ENCODE measurements at places on chromosomes 13 and 19.

DNA sequence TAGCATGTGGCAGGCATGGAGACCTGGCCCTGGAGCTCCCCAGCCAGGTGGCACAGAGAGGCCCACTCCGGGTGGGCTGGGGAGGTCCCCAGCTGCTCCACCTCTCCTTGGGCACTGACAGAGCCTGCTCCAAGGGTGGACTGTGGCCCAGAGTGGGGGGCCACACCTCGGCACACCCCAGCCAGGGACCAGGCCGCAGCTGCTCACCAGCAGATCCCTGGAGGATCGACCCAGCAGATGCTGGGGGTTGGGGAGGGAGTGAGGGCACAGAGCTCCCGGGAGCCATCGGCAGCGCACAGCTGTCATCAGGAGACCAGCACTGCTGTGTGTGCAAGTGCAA lies 72.0 kb upstream of the KCTD15 start:
- DNase-seq: no peak

GRCh38 chr13:102260256-102260655 lies 141.6 kb downstream of the FGF14 start:
- DNase-seq: no peak

GRCh38 chr19:32303193-32303592 lies 42.2 kb upstream of the ZNF507 start:
- DNase-seq: no peak

DNA sequence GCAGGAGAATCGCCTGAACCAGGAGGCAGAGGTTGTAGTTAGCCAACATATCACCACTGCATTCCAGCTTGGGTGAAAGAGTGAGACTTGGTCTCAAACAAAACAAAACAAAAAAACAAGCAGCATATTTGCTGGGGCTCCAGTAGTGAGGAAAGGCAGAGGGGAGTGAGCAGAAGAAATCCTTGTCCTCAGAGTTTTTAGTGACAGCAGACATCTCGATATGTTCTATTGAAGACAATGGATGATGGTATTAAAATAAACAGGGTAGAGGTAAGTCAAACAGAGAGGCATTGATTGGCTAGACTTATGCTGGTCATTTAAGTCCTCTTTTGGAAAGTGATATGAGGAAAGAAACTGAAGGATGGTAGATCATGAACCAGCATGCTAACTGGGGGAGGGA lies 19.0 kb downstream of the NLRP7 start:
- no peak for DNase-seq

DNA sequence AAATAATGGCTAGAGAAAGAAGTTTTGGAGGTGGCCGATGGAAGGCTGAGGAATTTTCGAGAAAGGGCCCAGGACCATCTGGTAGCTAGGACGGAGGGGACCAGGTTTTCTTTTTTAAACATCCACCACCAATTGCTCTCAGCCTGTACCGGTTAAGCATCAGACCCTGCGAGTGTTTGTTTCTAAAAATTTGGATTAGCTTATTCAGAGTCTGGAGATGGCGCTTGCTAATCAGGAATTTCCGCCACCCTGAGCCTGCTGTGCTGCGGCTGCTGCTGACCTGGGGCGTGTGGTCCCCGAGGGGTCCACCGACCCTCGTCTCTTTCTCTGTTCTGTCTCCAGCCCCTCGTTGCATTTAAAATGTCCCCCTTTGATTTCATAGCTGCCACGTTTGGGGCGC lies 2.0 kb downstream of the UHRF1 start:
- no peak for DNase-seq

GRCh38 chr13:26168237-26168814 lies 53.8 kb downstream of the RNF6 start:
- no peak for DNase-seq

GRCh38 chr13:35342440-35342839 lies 134.0 kb downstream of the MAB21L1 start:
- no peak for DNase-seq

GRCh38 chr13:27658546-27658945 lies 36.9 kb downstream of the POLR1D start:
- DNase-seq: no peak

DNA sequence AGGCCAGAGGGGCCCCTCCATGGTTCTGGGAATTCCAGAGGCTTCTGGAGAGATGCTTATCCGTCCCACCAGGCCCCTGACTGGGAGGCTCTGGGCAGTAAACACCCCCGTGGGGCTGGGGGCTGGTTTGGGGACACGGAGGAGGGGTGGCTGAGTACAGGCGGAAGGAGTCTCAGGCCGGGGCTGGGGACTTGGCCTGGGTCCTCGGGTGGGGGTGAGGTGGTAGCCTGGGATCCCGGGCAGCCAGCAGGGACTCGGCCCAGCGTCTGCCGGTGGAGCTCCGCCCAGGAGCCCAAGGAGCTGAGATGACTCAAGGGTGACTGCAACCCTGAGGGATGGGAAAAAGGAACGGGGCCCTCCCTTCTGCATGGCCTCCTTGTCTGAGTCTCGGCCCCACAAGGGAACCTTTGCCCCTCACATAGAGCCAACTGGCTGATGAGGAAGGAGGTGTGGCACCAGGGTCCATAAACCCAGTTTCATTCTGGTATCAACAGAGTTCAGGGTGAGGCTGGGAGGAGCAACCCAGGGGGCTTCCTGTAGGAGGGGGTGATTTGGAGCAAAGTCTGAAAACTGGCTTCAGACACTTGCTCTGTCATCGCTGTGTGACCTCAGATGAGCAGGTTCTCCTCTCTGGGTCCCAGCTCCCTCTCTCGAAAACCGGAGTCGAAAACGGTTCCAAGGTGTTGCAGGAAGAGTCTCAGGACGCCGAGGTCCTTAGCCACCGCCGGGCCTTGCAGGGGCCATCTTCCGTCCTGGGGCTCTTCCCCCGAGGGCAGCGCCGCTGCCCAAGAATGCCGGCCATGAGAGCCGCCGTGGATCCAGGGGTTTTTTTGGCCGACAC lies 809 bp downstream of the MISP start:
- DNase-seq: no peak

- no peak for DNase-seq
Observed at GRCh38 chr13:112452380-112453206, 76.4 kb downstream of the SPACA7 start.

DNA sequence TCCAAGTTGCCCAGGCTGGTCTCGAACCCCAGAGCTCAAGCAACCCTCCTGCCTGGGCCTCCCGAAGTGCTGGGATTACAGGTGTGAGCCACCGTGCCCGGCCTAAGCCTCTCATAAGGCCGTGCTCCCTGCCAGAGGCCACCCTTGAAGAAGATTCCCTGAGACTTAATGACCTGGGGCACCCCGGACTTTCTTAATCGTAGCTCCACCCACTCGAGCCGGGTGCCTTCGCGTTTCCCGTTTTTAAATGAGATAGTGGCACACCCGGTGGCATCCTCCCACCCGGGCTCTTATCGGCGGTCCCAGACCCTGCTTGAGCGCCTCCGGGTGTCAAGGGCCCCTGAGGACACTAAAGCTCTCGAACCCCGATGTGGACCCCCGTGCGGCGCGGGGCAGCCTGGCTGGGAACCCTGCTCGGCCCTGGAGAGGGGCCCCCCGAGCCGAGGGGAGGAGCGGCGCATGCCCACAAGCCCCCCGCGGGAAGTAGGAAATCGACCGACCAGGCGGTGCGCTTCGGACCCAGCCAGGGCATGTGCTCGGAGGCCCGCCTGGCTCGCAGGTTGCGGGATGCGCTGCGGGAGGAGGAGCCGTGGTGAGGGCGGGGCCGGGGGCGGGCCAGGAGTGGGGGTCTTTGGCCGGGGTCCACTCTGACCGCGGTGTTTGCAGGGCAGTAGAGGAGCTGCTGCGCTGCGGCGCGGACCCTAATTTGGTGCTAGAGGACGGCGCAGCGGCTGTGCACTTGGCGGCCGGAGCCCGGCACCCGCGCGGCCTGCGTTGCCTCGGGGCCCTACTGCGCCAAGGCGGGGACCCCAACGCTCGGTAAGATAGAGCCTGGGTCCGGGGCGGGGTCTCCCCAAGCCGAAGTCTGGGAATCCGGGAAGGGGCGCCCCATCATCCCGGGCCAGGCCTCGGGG lies at the start of gene ANKLE1:
TSS of gene ANKLE1 (plus strand) at position 511 of the 914 bp plus-strand sequence. CDS start at position 531, 20 bp downstream.
- DNase-seq: peak; percentile 86

DNA sequence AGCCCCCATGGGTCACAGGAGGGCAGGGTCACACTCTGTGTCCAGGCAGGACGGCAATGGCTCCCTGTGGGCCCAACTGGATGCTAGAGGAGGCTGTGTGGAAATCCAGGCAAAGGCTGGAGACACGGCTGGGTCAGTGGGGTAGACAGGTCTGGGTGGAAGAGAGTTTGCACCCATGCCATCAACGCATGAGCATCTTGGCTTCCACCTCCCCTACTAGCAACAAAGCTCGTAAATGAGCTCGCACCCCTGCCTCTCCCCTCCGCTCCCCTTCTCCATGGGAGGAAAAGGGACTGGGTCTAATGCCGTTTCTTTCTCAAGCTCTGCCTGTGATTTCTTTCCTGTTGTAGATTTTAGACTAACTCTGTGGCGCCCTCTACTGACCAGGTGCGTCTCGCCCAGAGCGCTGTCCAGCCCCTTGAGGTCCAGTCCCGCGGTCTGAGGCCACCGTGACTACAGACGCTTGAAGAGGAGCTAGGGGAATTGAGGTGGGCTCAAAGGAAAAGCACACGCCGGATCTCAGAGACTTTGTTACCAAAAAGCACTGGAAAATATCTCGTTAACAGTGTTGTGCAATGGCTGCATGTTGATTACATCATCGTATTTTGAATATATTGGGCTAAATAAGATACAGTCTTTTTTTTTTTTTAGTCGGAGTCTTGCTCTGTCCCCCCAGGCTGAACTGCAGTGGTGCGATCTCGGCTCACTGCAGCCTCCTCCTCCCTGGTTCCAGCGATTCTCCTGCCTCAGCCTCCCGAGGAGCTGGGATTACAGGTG lies 50.7 kb upstream of the USP29 start:
- no peak for DNase-seq

GRCh38 chr13:46577696-46578589 lies 25.0 kb downstream of the LRCH1 start:
- no peak for DNase-seq

DNA sequence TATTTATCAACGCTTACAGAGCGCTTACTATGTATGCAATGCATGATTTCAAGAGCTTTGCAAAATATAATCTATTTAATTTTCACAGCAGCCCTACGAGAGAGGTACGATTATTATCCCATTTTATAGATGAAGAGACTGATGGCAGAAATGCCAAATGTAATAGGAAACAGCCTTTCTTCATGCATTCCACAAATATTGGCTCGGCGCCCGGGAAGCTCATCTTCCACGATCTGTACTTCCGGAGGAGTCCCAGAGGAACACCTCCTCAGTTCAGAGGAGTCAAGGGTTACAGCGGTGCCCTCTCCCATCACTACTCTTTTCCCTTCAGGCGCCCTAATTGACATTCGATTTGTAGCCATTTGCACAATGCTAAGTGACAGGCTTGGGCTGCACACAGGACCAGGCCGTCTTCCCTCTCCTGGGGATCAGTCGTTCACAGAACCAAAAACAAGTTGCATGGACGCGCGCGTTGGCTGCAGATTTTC lies 1.1 kb upstream of the ARHGAP35 start:
- no peak for DNase-seq

DNA sequence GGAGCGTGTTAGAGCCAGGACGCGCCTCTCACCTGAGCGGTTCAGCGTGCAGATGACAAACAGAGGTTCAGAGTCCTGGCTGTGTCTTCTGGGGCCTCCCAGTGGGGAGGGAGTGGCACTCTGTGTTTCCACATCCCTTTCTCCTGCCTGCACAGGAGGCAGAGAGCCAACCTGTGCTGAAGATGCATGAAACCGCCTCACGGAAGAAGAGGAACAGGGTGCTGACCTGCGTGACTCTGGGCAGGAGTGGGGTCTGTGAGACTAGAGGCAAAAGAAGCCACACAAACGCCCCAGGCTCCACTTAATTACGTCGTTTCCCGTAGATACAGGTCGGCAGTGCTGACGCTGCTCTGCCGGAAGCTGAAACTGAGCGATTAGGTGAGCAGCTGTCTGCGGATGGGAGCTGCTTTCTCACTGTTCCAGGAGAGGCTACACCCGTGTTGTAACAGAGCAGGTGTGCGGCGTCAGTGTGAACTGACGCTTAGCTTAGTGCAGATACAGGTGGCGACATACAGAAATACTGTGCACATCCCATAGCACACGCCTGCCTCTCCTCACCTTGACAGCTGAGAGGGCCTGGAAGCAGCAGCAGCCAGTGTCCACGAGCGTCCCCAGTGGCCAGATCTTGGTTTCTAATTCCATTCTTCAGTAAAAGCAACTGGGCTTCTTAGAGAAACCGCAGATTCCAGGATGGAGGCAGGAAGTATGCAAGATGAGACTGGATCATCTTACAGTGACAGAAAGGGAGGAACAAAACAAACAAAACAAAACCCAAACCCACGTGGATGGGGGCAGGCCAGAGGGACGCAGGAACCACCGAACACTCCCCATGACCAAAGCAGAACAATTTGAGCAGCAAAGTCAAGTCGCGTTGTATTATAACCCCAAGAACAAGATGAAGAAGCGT lies 37.7 kb upstream of the MCF2L start:
- DNase-seq: no peak

GRCh38 chr13:113951246-113951999 lies 22.5 kb downstream of the C13orf46 start:
- peak; percentile 74 for DNase-seq

DNA sequence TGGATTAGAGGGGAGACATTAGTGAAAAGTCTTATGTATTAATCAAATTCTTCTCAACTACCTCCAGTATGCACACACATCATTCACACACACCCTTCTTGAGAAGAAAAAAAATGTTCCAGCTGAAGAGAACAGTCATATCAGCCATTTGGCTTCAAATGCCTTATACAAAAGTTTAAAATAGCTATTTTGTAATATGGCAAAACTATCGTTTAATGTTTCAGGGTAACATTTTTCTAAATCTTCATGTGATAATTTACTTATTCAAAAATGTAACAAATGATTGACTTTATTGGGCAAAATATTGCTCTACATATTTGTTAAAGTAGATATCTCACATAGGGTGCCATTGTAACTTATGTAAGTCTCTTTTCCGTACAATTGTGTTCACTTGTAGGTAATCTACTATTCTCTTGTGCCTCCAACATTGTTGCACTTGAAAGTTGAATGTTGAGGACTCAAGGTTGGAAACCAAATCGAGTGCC lies 13.6 kb downstream of the ZIC2 start:
- no peak for DNase-seq

GRCh38 chr13:65347420-65348030 lies 1882.6 kb downstream of the PCDH9 start:
- DNase-seq: no peak

DNA sequence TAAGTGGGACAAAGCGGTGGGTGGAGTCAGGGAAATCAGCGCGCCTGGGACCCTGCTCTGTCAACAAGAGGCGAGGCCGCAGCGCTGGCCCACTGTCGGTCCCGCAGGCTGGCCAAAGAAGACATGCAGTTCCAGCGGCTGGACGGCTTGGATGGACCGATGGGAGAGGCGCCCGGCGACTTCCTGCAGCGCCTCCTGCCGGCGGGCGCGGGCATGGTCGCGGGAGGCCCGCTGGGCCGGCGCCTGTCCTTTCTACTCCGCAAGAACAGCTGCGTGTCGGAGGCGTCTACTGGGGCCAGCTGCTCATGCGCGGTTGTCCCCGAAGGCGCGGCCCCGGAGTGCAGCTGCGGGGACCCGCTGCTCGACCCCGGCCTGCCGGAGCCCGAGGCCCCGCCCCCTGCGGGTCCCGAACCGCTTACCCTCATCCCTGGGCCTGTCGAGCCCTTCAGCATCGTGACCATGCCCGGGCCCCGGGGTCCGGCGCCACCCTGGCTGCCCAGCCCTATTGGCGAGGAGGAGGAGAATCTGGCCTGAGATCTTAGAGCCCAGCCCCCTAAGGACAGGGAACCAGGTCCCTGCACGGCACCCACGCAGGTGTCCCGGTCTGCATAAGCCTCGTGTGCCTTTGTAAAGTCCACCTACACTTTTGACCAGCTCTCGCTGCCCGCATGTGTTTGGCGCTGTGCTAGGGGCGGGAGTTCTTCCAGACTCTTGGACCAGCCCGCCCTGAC lies 6.1 kb downstream of the BEST2 start:
- peak; percentile 83 for DNase-seq

Data from GM06990 (cell line).